ENCODE measurements at places on chromosomes 12 and 14.

DNA sequence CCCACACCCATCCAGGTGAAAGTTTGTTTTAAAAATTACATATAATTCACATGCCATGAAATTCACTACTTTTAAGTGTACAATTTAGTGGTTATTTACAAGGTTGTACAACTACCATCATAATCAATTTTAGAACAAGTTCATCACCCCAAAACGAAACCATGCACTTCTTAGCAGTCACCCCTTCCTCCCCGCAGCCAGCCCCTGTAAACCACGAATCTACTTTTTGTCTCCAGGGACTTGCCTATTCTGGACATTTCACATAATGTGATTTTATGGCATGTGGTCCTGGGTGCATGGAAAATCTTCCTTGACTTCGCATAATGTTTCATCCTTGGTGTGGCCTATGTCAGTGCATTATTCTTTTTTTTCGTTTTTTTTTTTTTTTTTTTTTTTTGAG, 19.2 kb upstream of the TRAF3 start:
- DNase-seq, result no peak

- no peak for DNase-seq
Observed at GRCh38 chr12:124852329-124852831, 11.3 kb downstream of the SCARB1 start.

DNA sequence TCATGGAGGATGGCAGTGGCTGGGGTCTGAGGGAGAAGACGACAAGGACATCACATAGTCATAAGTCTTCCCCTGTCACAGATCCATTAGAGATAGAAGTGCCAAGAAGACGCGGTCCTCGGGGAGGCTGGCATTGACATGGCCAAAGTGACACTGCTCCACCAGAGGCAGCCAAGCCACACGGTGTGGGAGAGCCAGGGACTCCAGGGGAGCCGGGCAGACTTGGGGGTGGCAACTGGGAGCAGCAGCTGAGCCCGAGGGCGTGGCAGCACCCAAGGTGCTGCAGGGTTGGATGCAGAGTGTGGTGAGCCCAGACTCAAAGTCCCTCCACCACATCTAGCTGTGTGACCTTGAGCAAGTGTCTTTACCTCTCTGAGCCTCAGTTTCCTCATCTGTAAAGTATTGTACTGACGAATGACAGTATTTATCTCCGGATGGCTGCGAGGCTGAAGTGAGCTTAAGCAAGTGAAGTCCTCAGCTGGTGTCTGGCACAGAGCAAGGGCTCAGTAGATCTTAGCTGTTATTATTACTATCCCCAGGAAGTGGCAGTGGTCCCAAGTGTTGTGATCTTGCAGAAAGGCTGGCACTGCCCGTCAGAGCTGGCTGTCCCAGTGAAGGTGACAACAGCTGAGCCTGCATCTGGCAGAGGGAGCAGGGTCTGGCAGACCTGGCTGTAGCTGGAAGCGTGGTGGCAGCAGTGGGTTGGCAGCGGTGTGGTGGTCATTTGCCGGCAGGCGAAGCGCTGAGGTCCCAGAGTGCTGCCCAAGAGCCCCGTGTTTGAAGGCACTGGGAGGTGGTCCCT, 54.9 kb downstream of the ZNF664 start:
- no peak for DNase-seq

DNA sequence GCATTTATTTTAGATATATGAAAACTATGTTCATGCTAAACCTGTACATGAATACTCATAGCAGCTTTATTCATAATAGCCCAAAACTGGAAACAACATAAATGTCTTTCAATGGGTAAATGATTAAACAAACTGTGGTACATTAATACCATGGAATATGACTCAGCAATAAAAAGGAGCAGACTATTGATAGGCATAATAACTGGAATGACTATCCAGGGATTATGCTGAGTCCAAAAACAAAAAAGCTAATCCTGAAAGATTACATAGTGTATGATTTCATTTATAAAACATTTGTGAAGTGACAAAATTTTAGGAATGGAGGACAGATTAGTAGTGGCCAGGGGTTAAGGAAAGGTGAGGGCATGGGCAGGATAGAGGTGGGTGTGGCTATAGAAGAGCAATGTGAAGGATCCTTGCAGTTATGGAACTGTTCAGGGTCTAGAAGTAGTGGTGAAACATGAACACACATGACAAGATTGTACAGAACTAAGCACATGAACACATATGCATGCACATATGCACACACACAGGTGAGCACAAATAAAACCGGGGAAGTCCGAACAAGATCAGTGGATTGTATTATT, 61.1 kb upstream of the CDKN3 start:
- no peak for DNase-seq
